Activated CD4-positive, alpha-beta T cell treated with anti-CD3 and anti-CD28 coated beads, Interleukin-2, amount 10 ng/mL, durations not matched to agents 7 days and 5 days (primary cell): ENCODE measurements at places on chromosomes 1 and 21.

- DNase-seq = peak; percentile 63
These were observed 68.7 kb upstream of the LRIF1 start for GRCh38 chr1:111032295-111032897.

DNA sequence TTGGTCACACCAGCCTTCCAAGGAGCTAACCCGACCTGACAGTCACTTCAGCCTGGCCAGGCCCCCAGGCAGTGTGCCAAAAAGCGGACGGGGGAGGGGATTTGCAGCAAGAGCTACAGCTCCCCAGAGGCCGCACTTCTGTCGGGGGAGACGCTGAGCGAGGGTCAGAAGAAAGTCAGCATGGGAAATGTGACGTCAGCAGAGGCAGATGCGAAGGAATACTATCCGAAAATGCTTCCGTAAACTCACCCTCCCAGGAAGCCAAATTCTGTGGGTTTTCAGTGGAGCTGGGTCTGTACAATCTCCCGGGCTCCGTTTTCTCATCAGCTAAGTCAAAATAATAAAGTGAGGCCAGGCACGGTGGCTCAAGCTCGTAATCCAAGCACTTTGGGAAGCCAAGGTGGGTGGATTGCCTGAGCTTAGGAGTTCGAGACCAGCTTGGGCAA, 28.5 kb upstream of the ECE1 start:
- no peak for DNase-seq

- no peak for DNase-seq
These were observed 36.7 kb upstream of the TARDBP start for GRCh38 chr1:10975567-10976326.

DNA sequence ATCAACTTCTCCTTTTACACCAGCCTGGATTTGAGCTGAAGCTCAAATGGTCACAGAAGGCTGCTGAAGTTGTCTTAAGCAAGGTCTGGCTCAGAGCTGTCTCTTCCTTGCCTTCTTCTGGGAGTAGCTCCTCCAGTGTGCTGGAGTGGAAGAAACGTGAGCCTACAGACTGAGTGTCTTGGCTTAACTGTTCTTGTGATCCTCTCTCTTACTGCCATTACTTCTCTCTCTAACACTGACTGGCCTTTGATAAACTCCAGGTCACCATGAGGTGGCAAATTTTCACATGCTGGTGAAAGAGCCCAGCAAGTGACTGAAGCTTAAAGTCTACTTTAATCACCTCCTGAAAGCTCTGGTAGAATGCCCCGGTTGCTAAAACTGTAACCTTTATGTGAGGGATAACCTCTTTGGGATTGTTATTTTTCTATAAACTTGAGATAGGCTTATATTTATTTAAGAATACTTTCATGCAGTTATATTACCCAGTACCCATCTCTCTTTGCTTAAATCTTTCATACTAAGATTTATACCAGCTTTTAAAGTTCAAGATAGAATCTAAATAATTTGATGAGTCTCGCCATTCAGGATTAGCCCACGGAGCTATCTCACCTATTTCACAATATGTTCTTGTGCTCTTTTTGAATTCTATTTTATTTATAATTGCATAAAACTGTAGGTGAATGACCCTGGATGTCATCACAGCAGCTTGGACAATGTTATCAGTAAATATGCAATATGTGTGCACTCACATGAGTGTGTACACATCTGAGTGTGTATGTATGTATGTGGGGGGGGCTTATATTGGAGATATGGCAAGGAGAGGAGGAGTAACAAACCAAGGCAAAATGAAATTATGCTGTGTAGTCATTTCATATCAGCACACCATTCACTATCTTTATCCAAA, 924.0 kb downstream of the LTN1 start:
- no peak for DNase-seq

GRCh38 chr1:185972096-185972850, 238.1 kb downstream of the HMCN1 start:
- no peak for DNase-seq

GRCh38 chr1:43587594-43587993, 56.9 kb downstream of the PTPRF start:
- no peak for DNase-seq

- no peak for DNase-seq
These were observed 17.0 kb downstream of the AGT start for GRCh38 chr1:230696722-230697437.

GRCh38 chr1:36359911-36360550, 25.7 kb downstream of the STK40 start:
- peak; percentile 52 for DNase-seq

DNA sequence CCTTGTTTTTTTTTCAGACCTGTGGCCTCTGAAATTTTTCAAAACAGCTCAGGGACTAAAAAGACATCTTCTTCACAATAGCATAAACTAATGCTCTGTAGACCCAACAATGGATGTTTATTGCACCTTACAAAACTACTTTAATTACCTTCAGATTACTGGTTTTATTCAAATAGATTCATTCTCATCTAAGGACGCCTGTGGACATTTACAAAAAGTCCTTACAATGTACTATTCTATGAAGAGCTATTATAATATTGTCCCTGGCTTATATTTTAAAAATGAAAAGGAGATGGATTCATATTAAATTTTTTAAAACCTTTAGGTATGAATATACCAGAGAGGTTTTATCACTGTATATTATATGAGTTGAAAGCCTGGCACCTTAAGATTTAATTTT, 238.4 kb upstream of the NR5A2 start:
- DNase-seq = no peak

DNA sequence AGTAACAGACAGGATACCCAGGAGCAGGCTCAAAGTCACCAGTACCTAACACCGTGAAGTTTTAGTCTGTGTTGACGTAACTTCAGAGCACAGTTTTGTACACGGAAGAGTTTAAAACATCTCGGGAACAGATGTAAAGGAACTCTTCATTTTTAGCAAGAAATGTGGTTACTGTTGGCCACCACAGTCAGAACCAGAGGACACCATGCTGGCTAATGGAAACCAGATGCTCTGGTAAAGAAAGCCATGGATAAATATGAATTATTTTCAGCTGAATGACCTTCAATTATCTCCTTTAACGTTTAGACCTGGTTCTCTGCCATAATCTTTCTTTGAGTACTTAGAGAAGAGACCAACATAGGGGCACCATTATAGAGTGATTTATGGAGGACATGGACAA, 115.9 kb downstream of the NTMT2 start:
- DNase-seq = no peak

GRCh38 chr21:39851002-39851618, 16.1 kb upstream of the PCP4 start:
- no peak for DNase-seq

- no peak for DNase-seq
These were observed 82.9 kb downstream of the HLX start for GRCh38 chr1:220962031-220962751.

DNA sequence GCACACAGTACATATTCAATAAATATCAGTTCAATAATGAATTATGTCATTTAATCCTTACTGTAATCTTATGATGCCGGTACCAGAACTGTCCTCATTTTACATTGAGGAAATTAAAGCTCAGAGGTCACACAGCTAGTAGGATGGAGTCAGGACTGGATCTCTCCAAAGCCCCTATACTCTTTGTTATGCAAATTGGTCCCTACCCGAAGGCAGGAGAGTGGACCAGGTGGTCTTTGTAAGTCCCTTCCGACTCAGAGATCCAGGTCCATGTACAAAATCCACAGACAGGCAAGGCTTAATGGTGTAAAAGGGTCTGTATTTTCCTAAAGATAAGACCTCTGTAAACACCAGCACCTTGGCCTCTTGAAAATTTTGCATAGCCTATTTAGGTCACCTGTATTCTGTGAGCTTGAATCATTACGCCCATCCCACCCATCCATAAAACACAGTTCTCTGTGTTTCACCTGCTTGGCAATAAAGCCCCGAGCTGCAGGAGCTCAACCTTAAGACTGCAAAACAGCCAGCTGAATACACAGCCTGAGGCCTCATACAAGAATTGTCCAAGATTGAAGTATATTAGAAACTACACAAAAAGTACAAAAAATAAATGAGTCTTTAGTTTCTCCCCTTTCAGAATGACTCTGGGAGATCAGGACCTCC, 41.7 kb downstream of the PLXNA2 start:
- no peak for DNase-seq

- DNase-seq = no peak
These were observed 10.7 kb upstream of the OR2B11 start for GRCh38 chr1:247468481-247469140.

- peak; percentile 27 for DNase-seq
These were observed 3.3 kb upstream of the C1orf174 start for GRCh38 chr1:3903141-3904005.

GRCh38 chr21:26379561-26379960, 193.5 kb downstream of the CYYR1 start:
- DNase-seq = no peak

- DNase-seq = peak; percentile 68
These were observed 51.4 kb downstream of the KIF21B start for GRCh38 chr1:200971955-200972711.

DNA sequence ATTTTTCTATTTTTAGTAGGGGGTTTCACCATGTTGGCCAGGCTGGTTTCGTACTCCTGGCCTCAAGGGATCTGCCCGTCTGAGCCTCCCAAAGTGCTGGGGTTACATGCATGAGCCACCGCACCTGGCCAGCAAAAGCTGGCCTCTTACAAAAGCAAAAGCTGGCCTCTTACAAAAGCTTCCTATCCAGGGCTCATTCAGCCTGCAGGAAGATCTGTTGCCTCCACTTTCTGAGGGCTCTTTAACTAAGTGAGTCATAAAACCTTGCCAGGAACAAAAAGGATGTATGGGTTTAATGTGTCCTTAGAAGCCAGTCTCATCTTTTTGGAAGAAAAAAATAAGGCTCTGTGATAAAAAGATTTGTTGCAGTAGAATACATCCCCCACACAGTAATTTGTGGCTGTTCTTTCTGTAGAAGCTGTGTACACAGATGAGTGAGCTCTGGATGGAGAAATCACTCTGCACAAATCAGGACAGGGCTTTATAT, 15.0 kb downstream of the HTR1D start:
- no peak for DNase-seq

GRCh38 chr1:211653293-211653692, 22.1 kb downstream of the NEK2 start:
- no peak for DNase-seq

- no peak for DNase-seq
These were observed 33.4 kb upstream of the OSBPL9 start for GRCh38 chr1:51583532-51583931.

DNA sequence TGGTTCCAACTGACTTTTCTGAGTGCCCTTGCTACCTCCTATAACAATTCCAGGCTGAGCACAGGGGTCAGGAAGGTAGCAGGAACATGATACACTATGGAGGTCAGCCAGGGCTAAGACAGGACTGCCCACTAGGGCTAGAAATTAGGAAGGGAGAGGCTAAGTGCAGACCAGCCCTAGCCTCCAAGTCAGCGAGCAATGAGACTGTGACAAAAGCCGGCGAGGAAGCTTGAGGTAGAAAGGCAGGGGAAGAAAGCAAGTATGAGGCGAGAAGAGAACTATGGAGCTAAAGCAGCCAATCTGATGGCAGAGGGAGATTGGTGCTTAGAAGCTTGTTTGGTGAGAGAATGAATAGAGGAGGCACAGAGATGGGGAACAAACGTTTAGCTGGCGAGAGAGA, 4.7 kb downstream of the UROD start:
- no peak for DNase-seq

GRCh38 chr1:98084188-98084587, 163.4 kb upstream of the DPYD start:
- no peak for DNase-seq

GRCh38 chr1:54998100-54998499, 633 bp upstream of the BSND start:
- no peak for DNase-seq

DNA sequence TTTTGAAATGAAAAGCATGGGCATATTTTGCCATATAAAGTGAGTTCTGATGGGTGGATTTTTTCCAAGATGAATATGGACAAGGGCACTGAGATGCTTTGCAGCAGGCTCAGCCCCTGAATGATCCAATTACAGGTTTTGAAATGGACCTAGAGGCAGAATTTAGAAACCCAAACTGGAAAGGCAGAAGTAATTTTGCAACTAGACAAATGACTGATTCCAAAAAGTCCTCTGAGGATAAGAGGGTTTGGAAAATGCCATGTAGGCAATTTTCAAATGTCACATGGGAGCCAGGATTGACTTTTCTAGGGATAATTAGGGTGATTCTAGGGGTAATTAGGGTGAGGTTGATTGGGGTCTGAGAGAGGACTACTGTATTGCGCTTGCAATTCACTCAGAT, 148.9 kb upstream of the ZNF648 start:
- DNase-seq = no peak

- DNase-seq = no peak
These were observed 181.0 kb downstream of the DISC1 start for GRCh38 chr1:231807541-231807940.

GRCh38 chr21:32114419-32115035, 164.3 kb downstream of the MIS18A start:
- no peak for DNase-seq

DNA sequence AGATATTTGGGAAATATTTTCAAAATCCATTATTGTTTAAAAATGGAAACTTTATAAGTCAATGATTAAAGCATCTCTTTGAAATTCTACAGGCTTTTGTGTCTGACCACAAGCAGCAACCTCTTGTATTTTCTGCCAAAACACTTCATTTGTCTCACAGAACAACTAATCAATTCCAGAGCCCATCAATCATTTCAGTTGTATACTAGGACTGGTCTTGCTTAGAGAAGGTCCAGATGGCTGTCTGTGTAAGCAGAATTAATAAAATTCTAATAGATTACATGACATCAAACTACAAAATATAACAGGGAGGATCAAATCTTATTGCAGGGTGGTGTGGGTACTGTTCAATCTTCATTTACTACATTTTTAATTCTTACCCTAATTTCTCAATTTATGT, 76.4 kb downstream of the ACBD6 start:
- DNase-seq = no peak
